ENCODE measurements at places on chromosomes 3 and 15.

- ATAC-seq = no peak
Observed at GRCh38 chr3:129663045-129663446, 56.6 kb upstream of the PLXND1 start.

DNA sequence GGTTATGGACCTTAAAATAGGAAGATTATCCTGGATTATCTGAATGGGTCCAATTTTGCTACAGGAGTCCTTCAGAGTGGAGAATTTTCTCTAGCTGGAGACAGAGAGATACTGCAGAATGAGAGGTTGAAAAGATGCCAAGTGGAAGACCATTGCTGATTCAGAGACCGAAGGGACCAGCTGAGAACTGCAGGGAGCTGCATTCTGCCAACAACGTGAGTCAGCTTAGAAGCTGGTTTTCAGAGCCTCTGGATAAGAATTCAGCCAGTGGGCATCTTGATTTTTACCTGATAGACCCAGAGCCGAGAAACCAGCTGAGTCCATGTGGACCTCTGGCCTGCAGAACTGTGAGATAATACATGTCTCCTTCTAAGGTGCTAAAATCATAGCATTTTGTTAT is 234.0 kb downstream of the NR2F2 start:
- ATAC-seq = no peak

GRCh38 chr15:34472947-34473346 is 35.3 kb upstream of the GOLGA8A start:
- no peak for ATAC-seq

- no peak for ATAC-seq
Observed at GRCh38 chr15:67114846-67115585, 49.6 kb downstream of the SMAD3 start.

GRCh38 chr3:48536785-48537184 is 19.8 kb downstream of the PFKFB4 start:
- ATAC-seq = no peak

GRCh38 chr3:129868912-129869311 is 24.6 kb downstream of the TMCC1 start:
- ATAC-seq = no peak

DNA sequence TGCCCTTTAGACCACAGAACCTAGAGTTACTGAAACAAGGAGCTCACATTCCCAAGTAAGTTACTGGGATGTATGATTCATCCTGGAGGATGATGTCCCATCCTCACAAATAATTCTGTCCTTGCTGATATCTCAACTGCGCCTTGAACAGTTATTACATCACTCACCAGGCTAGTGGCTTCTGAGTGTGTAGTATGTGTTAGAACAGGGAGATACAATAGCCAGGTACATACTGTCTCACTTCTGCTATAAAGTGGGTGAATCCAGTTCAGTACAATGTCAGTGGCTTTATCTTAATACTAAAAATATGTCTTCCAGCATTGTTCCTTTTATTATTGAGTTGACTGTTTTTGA is 483.2 kb upstream of the FRG2C start:
- no peak for ATAC-seq

DNA sequence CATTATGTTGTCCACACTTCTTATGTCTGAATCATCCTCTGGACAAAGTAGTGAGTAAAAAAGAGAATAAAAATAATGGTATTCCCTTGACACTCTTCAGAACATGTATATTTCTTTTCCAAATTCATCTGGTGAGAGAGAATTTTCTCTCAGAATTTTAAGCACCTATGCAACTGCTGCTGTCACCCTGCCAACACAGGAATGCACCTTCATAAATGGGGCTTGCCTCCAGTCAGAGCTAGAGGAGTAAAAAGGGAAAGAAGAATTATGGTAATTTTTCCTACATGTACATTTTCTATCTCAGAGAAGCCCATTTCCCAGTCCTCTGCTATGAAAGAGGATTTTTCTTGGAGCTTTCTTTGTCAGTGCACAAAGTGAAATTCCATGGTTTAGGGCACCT is 92.2 kb upstream of the ALCAM start:
- ATAC-seq = no peak

DNA sequence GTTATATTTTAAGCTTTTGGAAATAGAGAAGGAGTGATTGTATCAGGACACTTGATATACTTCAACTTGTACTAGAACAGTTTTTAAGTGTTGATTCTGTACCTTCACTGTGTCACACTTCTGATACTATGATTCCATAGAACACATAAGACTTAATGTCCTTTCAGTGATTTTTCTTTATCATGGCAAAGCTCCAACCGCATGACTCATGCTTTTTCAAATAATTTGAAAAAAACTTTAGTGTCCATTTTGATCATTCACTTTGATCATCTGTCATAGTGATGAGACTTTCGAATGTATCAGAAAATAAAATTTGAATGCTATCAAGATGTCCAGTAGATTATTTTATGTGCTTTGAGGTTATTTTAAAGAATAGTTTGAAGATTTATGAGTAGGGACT is 32.0 kb downstream of the AP4E1 start:
- ATAC-seq = no peak

DNA sequence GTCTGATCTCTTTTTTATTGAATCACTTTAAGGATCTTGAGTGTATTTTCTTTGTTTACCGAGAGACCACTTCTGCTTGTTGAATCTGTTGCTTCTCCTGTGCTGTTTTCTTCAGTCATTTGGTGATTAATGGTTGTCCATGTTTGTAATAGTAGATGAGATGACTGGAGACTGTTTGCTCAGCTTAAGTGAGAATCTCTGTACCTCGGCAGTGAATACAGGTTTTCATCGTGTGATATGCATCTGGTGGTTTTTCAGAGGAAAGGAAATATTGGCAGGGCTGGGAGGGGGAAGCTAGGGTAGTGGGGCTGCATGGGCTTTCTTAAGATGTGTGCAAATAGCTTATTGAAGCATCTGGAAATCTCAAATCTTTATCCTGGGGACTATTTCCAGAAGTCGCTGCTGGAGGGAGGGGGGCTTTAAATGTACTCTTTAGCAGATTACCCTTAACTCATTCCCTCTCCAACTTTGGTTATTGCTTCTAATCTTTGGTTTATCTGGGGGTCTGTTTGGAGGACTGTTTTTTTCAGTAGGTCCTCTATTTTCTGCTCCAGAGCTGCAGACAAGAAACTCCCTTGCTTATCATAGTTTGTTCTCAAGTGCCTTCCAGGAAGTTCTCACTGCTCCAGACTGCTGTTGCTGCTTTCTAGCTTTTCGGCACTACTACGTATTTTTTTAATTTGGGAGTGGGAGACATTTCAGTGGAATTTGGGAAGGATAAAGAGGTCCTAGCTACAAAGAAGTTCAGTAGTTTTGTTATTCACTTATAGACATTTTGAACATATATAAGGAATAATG is 19.4 kb downstream of the CMTM8 start:
- ATAC-seq = no peak

DNA sequence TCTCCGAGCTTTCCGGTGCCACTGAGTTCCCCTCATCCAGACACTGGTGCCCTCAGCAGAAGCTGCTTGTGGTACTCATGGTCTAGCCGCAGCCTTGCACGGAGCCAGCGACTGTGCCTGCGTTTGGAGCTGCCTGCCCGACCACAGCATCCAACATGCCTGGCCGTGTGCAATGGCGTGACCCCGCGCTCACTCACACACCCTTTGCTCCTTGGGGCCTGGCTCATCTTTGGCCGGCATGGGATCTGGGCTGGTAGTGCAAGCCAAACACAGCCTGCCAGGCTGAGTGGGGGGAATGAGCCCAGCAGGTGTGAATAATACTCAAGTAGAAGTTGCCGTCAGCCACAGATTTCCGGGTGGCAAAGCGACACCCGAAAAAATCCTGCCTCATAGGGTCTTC is 1178.7 kb upstream of the GBE1 start:
- ATAC-seq = no peak

GRCh38 chr15:47756872-47757271 is 39.6 kb downstream of the SEMA6D start:
- ATAC-seq = no peak

GRCh38 chr15:68211656-68212320 is 6.7 kb upstream of the CALML4 start:
- no peak for ATAC-seq

DNA sequence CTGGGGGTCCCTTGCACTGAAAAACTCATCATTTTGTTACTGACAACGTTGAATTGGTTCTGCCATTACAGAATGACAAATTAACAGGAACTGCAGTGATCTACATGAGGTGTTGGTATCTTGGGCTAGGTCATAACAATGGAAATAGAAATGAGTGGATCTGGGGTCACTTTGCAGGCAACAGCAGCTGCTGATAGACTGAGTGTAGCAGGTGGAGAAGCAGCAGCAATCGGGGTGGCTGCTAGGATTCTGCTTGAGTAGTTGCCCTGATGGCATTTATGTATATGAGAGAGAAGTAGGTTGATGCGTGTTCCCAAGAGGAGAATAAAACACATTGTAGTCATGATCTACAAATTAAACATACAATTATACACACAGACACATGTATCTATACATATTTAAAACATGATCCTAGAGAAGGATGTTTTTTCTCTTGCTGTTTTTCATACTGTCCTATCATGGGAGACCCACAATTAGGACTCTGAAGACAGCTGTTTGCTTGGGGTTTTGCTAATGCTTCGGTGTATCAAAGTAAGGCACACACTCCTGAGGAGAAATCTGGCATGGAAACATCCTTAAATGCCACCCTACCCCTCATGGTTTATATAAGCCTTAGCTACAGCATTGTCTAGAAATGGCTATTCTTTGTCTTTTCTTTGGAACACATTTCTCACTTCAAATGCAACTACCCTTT is 15.8 kb upstream of the THBS1 start:
- ATAC-seq = no peak

DNA sequence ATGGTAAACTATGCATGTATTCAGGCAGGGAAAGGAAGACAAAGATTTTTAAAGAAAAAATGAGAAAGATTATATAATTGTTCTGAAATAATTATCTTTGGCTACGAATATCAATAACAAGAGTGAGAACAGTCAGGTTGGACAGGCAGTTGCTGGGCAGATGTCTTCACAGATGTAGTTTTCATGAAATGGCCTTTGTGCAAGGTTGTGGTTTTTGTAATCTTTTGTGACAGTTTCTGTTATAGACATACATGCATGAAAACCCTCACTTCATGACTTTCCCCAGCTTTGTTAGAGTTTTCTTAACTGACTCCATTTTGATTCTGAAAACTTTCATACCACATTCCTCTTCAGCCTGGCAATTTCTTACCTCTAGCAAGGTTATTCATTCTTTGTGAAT is 34.9 kb upstream of the SLC25A36 start:
- ATAC-seq = no peak

- no peak for ATAC-seq
Observed at GRCh38 chr3:59572106-59572505, 522.3 kb upstream of the CFAP20DC start.

DNA sequence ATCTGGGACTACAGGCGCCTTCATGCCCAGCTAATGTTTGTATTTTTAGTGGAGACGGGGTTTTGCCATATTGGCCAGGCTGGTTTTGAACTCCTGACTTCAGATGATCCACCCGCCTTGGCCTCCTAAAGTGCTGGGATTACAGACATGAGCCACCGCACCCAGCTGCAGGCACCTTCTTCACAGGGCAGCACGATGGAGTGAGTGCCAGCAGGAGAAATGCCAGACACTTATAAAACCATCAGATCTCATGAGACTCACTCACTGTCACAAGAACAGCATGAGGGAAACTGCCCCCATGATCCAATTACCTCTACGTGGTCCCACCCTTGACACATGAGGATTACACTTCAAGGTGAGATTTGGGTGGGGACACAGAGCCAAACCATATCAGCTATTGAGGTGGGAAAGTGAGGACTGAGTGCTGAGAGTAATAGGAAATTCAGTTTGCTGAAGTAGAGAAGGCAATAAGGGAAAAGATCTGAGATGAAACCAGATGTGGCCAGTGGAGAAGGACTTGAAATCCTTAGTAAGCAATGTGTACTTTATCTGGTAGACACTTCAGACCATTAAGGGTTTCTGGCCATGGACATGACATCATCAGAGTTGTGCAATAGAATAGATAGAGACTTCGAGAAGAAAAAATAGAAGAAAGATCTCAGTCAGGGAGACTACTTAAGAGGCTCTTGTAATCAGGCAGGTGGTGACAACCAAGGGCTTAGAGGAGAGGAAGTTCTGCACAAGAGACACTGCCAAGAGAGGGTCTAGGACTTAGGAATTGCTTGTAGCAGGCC is 18.1 kb upstream of the ATP13A5 start:
- no peak for ATAC-seq

GRCh38 chr3:150544726-150545125 is 1.6 kb downstream of the SERP1 start:
- ATAC-seq = no peak

- ATAC-seq = no peak
Observed at GRCh38 chr3:176789947-176790346, 407.3 kb downstream of the TBL1XR1 start.

- no peak for ATAC-seq
Observed at GRCh38 chr3:32492684-32493436, 9.8 kb downstream of the CMTM6 start.

- no peak for ATAC-seq
Observed at GRCh38 chr15:101092156-101092866, 159.5 kb downstream of the CHSY1 start.

GRCh38 chr3:134487406-134487805 is 1.5 kb downstream of the CEP63 start:
- no peak for ATAC-seq

DNA sequence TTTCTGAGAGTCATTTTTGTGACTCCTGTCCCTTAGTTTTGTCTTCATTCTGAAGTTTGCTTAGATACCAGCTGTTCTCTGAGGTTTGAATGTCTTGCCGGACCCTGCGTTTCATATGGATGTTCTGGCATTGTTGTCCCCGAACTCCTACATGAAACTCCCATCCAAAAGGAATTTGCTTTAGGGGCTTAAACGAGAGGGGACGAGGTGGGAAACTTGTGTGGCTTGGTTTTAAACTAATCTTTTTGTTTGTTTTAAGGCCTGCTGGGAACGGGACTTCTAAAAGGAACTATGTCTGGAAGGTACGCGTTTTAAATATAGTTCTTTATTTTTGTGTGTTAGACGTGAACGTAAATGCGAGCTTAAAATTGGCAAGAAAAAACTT is 679 bp downstream of the RPL35A start:
- ATAC-seq = no peak

DNA sequence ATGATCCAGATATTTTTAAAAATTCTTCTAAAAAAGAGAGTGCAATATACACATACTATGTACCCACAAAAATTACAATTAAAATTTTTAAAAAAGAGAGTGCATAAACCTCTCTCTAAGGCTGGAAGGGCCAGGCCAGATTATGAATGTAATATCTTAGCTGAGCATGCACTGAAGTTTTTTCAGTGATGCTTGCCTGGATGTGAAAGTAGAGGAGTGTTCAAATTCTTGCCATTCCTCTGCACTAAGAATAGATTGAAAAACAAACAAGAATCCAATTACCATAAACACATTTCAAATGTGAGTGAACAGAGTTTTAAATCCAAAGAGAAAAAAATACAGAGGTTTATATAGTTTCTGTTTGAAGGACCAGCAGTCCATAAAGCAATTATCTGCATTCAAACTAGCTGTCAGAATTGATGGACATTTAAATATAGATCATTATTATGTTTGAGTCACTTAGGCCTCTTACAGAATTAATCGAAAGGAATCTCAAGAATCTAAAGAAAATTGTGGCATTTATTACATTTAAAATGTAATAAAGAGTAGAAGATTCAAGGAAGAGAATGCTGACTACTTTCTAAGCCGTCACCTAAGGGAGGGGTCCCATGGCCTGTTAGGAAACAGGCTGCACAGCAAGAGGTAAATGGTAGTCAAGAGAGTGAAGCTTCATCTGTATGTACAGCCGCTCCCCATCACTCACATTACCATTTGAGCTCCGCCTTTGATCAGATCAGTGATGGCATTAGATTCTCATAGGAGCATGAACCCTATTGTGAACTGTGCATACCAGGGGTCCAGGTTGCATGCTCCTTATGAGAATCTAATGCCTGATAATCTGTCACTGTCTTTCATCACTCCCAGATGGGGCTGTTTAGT is 159.3 kb upstream of the MDFIC2 start:
- no peak for ATAC-seq

GRCh38 chr3:113136071-113136470 is 75.3 kb upstream of the BOC start:
- peak; percentile 30 for ATAC-seq
